ENCODE measurements at places on chromosomes 12 and 14. TPM values are rescaled to one million over a fixed set of nuclear protein-coding genes. Genes with fewer than 3 reads are reported as not detected.
A peak's percentile ranks its signal among the peaks of the same experiment; 100 is the strongest.

- DNase-seq = no peak
Observed at GRCh38 chr12:122312926-122313325, 46.6 kb upstream of the VPS33A start.

DNA sequence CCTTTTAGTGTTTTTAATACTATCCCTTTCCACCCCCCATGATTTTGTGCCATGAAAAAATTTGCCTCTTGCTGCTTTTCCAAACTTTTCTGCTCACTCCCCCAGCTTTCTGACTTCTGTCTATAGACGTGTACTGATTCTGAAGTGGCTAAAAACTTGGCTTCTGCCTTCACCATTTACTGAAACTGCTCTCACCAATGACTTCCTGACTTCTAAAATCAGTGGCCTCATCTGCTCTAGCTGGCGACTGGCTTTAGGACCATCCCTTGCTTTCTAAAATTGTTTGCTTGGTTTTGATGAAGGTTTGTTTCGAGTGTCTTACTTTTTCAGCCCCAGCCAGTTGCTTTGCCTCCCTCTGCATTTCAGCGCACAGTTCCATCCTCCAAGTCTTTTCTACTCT is 145.3 kb downstream of the HELB start:
- DNase-seq = no peak

- no peak for DNase-seq
Observed at GRCh38 chr14:55243813-55244212, 27.4 kb upstream of the FBXO34 start.

- DNase-seq = peak; percentile 13
Observed at GRCh38 chr14:23123419-23123818, 4.4 kb upstream of the CEBPE start.

GRCh38 chr14:21486640-21487087 is 9.7 kb downstream of the TOX4 start:
- DNase-seq = peak; percentile 84

GRCh38 chr14:64520699-64521098 is 16.1 kb downstream of the ZBTB1 start:
- no peak for DNase-seq

GRCh38 chr12:79124385-79124784 is 259.8 kb downstream of the SYT1 start:
- no peak for DNase-seq

DNA sequence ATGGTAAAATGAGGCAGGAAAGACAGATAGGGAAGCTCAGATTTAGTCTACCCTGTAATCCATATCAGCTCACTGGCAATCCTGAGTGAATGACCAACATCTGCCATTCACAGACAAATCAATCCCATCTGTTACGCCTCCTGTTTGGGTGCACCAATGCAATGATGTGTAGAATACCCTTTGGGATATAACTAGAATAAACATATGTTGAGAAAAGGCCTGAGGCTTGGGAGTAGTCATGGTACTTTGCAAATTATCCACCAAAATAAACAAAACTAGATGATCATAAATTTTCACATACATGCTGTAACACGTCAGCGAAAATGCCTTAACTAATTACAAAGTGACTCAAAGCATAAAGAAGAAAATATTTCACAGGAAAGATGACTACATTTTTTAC is 78.8 kb downstream of the KCNC2 start:
- DNase-seq = no peak

- DNase-seq = no peak
Observed at GRCh38 chr12:104686196-104686595, 229.4 kb downstream of the CHST11 start.

DNA sequence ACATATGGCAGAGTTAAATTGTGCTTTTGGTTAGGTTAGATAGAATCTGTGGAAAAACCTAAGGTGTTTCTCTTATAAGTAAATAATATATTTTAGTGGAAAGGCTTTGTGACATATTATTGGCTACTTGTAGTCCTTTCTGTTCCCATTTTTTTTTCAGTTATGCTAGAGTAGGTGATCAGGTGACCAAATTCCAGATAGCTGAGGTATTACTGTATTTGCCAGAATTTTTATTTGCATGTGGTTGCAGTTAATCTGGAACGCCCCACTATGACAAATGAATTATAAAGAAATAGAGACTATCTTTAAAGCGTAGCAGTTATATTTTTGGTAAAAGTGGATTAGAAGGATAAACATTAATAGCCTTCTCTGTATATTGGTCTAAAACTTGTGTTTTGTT is 52.0 kb downstream of the ARHGAP5 start:
- DNase-seq = peak; percentile 39

DNA sequence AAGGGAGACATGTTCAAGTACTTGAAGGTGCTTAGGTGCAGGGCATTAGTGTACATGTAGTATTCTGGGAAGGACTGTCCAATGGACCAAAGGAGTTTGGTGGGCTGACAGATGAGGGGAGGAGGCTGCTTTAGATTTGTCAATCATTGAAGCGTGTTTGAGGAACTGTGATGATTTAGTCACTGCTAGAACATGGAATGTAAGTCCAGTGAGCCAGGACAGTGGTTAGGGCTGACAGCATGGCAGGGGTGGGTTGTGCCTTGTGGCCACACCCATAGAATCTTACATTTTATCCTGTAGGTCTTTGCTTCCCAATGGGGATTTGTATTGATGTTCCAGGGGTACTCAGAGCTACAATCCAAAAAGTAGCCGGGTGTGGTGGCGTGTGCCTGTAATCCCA is 24.6 kb downstream of the DIP2B start:
- no peak for DNase-seq

DNA sequence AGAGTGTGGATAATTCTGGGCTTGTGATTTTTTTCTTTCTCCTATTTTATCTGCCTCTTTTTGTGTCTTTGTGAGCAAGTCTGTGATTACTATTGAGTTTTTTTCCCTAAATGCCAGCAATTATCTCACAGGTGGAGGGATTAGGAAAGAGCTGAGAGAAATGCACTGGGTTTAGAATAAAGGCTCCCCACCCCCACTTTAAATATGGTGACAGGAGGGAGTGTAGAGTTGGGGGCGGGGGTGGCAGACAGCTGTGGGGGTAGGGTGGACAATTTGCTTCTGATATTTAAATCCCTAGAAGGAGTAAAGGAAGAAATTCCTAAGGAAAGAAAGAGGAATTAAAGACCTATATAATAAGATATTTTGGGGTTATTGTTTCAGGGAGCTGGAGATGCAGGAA is 145.9 kb downstream of the NRXN3 start:
- no peak for DNase-seq

DNA sequence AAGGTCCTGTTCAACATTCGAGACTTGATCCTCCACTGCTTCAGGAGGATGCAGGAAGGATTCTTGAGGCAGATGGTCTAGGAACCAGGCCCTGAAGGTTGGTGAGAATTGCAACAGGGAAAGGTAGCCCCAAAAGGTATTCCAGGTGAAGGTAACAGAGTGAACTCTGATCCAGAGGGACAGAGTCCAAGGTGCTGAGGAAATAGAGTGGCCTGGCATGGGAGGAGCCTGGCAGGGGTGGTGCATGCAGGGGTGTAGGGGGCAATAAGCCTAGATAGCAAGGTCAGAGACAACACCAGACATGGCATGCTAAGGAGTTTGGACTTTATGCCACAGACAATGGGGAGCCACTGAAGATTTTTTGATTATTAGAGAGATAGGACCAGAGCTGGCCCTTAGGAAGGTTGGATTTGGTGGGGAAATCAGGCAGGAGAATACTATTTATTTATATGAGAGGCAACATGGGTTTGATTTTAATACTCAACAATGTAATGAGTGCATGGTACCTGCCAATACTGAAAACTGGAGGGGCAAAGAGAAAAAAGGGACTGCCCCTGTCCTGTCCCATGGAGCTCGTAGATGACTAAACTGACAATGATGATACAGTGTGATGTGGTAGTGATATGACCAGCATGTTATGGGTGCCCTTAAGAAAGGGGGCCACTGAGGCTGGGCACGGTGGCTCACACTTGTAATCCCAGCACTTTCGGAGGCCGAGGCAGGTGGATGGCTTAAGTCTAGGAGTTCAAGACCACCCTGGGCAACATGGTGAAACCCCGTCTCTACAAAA is 50.5 kb upstream of the TMED10 start:
- DNase-seq = no peak

DNA sequence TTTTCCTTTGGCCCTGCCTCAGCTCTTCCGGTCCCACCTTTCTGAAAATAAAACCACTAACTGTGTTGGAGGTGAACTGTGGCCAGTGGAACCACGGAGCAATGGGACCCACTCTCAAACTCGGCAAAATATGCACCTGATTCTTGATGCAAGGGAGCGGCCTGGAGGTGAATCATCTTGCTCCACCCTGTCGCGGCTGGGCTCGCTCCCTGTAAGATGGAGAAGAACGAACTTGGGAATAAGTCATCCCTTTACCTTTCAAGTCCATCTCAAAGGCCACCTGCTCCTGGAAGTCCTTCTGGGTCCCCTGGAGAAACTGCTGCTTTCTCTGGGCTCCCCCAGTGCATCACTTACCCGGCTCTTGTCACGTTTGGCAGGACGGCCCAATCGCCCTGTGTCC is 309.9 kb downstream of the BCL11B start:
- DNase-seq = no peak

GRCh38 chr12:3730111-3730510 is 22.8 kb downstream of the CRACR2A start:
- no peak for DNase-seq

DNA sequence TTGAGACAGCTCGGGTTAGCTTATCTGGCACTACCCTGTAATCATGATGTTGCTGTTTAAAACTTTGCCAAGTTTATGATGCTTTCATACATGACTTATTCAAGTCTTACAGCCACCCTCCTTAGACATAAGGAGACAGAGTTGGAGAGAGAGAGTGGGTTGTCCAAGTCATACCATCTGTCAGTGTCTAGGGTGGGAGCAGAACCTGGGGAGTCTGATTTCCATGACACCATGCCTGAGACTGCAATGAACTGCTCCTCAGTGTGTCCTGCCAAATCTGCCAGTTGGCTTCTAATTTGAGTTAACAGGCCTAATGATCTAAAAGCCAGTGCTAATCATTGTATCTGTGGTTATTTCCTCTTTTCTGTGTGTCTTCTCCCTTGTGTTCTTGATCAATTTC is 43.7 kb upstream of the PHC1 start:
- no peak for DNase-seq

DNA sequence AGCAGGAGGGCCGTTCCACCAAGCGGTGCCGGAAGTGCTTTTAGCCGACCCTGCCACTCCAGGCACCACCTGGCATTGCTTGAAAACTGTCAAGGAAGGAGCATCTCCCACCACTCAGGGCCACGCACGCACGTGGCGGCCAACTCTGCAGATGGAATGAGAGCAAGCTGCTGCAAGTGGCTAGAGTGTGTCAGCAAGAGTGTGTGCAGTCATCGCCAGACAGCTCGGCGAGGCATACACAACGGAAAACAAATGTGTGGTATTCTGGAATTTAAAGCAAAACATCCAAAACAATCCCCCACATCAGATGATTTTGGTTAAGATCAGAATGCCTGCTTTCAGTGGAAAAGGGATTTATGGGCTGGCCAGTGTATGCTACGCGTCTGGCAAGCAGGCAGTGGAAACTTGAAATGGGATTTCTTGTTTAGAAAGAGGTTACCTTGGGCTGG is 11.2 kb downstream of the CD9 start:
- DNase-seq = peak; percentile 90

GRCh38 chr12:52790427-52791270 is 5.3 kb downstream of the KRT3 start:
- peak; percentile 24 for DNase-seq

DNA sequence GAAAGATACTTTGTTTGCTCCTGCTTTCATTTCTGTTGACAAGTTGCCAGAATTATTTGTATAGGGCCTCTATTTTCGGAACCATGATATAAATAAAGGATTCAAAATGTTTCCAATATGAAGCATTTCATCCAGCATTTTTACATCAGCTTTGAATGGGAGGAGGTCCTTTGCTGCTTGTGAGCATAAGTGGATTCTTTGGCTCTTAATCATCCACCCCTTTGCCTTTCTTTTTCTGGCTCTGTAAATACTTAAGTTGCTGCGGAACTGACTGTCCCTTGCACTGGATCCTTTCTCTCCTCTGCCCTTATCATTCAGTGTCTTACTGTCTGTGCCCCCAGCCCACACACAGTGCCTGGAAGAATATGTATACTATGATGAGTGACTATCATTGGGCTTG is 357.3 kb upstream of the RGS6 start:
- DNase-seq = peak; percentile 72

DNA sequence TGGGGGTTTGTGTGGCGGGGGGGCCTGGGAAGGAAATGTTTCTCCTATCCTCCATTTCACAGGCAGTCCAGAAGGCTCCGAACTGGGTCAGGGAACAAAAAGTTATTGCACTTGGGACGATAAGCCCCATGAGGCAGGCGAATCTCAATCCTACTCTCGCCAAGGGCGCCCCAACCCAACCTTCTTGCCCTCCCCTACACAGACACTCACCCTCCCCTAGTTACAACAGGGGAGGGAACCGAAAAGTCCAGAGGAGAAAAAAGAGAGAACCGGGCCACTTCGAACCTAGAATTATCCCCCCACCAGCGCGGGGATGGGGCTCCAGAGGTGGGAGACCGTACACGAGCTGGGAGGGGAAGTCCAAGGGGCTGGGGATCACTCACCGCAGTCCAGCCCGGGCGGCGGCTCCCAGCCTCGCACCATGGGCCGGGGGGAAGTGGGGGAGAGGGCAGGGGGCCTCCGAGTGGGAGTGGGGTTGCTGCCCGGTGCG is 357 bp downstream of the HOMEZ start:
- no peak for DNase-seq

- DNase-seq = no peak
Observed at GRCh38 chr14:29865299-29865698, 62.3 kb downstream of the PRKD1 start.

GRCh38 chr12:132475304-132476037 is 14.5 kb upstream of the FBRSL1 start:
- DNase-seq = no peak

DNA sequence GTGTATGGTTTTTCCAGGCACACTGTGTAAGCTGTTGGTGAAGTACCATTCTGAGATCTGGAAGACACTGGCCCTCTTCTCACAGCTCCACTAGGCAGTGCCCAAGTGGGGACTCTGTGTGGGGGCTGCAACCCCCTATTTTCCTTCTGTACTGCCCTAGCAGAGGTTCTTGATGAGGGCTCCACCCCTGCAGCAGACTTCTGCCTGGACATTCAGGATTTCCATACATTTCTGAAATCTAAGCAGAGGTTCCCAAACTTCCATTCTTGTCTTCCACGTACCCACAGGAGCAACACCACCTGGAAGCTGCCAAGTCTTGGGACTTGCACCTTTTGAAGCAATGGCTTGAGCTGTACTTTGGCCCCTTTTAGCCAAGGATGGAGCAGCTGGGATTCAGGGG is 85.2 kb upstream of the PRMT8 start:
- no peak for DNase-seq

DNA sequence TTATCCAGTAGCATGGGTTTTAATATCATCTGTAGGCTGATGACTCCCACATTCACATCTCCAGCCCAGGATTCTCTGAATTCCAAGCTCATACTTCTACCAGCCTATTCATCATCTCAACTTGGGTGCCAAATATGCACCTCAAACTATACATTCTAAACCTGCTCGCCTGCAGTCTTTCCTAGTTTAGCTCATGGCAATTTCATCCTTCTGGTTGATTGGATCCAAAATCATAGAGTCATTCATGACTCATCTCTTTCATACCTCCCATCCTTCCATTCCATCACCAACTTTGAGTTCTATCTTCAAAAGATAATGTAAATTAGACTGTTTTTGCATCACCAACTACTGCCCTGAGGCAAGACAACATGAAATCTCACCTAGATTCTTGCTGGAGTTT is 99.7 kb upstream of the EGLN3 start:
- DNase-seq = no peak

Gene CRACR2A
- total RNA-seq = 15.5 TPM

Gene OR10AD1
- not detected for total RNA-seq

Gene LRRK2
- total RNA-seq = 1.3 TPM

Gene GLIPR1L1
- not detected for total RNA-seq

Gene CHGA
- total RNA-seq = not detected

Gene MIP
- not detected for total RNA-seq

Gene ACOT6
- total RNA-seq = under 0.01 TPM

Gene SIX1
- total RNA-seq = under 0.01 TPM

Gene KLRG1
- 0.43 TPM for total RNA-seq

Gene UNC119B
- 18.7 TPM for total RNA-seq
